ENCODE measurements at places on chromosomes 12 and 14.

DNA sequence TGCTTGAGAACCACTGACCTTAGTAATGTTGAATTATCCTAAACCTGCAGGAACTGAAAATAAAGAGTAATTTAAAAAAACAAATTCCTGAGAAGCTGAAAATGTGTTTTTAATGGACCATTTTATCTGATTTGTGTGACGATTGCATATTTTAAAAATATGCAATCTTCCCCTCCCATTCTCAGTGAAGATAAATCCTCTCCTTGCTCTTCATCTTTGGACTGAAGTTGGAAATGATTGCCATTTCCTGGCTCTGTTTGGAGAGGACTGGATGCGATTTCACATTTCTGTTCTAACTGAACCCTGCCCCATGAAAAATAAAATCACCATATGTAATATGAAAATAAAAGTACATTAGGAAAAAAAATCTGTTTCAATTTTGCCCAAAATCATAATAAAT is 216.3 kb downstream of the SLC6A15 start:
- DNase-seq, result no peak

- no peak for DNase-seq
These were observed 48.3 kb upstream of the TMEM263 start for GRCh38 chr12:106907411-106907810.

- no peak for DNase-seq
These were observed 115.4 kb downstream of the ETV6 start for GRCh38 chr12:11764837-11765236.

DNA sequence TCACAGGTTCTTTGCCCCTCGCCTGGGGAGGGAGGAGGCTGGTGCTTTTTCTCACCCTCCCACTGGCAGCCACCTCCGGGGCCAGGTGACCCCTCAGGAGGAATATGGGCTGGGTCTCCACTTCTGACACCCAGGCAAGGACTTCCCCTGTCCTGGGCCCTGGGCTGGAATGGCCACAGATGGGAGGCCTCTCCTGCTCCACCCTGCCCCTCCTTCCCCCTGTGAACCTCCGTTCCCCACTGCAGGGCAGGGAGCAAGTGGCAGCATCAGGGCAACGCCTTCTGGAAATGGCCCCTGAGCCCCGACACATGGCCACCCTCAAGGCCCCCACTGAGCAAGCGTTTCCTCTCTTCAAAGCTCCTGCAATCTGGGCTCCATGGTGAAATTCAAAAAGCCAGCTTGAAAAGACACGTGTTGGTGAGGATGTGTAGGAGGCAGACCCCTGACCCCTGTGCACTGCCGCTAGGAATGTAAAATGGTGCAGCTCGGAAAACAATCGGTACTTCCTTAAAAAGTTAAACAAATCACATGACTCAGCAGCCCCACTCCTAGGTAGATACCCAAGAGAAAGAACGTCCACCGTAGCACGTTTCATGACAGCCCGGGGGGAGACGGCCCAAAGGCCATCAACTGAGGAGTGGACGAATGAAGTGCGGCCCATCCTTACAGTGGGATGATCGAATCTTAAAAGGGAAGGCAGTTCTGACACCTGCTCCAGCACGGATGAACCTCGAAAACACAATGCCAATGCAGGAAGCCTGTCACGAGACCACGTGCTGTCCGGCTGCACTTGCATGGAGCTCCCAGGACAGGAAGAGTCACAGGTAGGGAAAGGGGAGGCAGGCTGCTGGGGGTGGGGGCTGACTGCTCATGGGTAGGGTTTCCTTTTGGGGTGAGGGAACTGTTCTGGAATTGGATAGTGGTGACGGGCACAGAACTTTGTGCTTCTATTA is 11.5 kb downstream of the XRCC3 start:
- no peak for DNase-seq

DNA sequence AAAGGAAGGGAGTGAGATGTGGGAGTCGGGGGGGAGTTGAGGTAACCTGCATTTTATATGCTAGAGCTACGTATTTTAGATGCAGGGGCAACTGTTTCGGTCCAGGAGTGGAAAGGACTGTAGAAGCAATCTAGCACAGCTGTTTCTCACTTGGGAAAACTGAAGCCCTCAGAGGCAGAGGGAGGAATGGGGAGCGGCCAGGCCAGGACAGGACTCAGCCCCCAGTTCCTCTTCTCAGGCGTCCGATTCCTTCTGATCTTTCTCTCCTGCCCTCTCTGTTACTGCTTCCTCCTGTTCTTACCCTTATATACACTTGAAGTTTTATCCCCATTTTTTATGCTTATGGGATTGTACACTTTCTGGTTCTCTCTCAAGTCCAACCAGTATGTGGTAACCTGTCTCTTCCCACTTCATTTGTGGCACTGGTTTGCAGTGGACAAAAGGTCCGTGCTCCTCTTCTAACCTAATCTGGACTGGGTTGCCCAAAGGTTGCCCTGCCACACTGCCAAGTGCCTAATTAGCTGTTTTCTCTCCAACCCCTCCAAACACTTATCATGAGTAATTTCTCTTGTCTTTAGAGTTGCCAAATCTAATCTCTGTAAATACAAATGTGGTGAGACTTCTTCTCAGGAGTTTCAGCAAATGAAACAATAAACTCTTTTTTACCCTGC is 16.2 kb downstream of the LPCAT3 start:
- no peak for DNase-seq

DNA sequence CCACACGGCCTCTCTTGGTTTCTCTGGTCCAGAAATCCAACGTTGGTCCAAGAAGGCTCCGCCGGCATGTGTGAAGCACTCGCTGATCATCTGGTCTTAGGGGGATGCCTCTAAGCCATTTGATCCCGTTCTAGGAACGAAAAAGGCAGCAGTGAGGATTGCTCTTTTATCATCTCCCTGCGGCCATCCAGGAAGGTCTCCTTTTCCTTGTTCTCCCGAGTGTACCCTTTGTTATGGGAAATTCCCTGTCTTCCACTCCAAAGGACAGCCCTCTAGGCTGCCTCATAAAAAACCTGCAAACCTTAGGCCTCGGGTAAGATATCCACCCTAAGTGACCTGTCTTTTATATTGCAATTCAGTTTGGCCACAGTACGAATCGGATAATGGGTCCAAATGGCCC is 85.8 kb downstream of the TMTC3 start:
- no peak for DNase-seq

DNA sequence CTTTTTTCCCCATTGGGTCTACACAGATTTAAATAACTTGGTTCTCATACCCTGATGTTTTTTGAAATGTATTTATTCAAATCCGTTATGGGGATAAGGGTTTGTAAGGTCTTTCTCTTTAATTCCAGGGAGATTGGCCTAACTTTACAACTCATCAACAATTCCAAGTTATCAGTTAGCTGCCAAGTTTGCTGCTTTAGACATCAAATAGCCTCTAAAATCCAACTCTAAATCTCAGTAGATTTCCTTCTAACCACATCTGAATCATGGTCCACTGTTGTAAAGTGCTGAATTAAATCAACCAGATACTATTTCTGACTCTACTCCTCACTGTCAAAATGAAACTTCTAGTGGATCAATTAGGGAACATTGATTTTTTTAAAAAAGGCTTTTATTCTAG is 364.1 kb upstream of the E2F7 start:
- no peak for DNase-seq

DNA sequence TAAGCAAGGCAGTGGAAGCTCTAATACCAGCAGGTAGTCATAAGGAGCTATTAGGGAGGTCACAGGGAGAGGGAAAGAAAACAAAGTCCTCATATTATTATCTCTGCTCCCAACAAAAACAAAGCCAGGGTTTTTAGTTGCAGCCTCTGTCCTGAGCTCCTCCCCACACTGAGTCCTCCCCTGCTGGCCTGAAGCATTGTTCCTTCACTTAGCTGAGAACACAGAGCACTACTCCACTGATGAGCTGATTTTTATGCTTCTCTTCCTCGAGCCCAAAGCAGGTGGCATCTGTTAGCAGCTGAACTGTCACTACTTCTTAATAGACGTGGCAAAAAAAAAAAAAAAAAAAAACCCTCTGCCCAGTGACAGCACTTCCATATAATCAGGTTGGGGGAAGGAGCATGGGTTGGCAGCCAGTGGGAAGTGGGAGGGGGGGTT is 10.5 kb upstream of the STAC3 start:
- no peak for DNase-seq

- no peak for DNase-seq
These were observed 10.4 kb upstream of the TMEM263 start for GRCh38 chr12:106945261-106945851.

GRCh38 chr12:3090240-3091037 is 13.3 kb downstream of the TSPAN9 start:
- no peak for DNase-seq

GRCh38 chr12:124667506-124668326 is 100.3 kb upstream of the NCOR2 start:
- no peak for DNase-seq

DNA sequence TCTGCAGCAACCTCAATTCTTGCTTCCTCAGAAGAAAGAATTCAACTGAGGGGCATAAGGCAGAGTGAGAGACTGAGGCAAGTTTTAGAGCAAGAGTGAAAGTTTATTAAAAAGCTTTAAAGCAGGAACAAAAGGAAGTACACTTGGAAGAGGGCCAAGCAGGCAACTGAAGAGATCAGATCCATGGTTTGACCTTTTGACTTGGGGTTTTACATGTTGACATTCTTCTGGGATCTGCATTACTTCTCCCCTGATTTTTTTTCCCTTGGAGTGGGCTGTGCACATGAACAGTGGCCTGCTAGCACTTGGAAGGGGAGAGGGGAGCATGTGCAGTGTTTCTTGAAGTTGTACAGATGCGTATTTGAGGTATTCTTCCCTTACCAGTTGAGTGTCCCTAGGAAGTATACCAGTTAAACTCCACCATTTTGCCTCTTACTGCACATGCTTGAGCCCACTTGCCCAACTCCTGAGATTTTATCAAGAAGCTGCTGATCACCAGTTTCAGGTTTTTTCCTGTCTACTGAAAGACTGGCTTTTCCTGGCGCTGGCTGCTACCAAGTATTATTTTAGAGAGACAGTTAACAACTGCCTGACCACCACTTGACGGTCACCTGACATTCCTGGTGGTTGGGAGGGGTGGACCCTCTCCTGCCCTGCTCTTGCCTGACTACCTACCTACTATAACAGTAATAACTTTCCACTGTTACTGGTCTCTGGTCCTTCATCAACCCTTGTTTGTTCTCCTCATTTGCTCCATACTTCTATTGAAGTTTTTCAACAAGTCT is 26.0 kb upstream of the TMTC2 start:
- DNase-seq, result no peak

- no peak for DNase-seq
These were observed 64.5 kb upstream of the USP44 start for GRCh38 chr12:95615749-95616148.

DNA sequence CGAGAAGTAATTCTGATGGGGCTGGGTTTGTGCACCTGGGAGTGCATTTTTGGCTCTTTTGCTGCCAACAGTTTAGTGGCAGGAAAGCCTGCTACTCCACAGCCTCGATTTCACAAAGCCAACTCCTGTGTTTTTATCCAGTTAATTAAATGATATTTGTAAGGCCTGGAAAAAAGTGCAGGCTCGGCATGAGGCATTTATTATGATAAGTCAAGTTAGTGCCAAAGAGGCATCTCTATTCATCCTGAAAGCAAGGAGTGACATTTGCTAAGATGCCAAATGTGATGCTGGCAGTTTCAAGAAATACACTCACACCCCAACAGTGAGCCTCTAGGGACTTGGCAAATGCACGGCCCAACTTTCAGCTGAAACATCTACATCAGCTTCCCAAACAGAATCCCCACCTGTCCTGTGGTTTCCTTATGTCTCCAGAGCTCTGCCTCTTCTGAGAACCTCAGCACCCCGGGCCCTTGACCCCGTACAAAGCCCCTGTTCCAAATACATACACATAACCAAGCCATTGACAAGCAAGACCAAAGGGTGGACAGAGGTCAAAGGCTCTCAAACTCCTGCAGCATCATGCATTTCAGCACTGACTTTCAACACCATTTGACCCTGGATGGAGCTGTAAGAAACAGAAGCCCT is 955.1 kb upstream of the TMEM132C start:
- DNase-seq, result no peak

- no peak for DNase-seq
These were observed 230.2 kb downstream of the SLC41A2 start for GRCh38 chr12:104727726-104728465.

GRCh38 chr12:26826437-26826836 is 6.6 kb downstream of the ITPR2 start:
- DNase-seq, result no peak
